ENCODE measurements at places on chromosomes 7 and 10.

- no peak for DNase-seq
Observed at GRCh38 chr10:119768455-119769094, 42.7 kb downstream of the INPP5F start.

DNA sequence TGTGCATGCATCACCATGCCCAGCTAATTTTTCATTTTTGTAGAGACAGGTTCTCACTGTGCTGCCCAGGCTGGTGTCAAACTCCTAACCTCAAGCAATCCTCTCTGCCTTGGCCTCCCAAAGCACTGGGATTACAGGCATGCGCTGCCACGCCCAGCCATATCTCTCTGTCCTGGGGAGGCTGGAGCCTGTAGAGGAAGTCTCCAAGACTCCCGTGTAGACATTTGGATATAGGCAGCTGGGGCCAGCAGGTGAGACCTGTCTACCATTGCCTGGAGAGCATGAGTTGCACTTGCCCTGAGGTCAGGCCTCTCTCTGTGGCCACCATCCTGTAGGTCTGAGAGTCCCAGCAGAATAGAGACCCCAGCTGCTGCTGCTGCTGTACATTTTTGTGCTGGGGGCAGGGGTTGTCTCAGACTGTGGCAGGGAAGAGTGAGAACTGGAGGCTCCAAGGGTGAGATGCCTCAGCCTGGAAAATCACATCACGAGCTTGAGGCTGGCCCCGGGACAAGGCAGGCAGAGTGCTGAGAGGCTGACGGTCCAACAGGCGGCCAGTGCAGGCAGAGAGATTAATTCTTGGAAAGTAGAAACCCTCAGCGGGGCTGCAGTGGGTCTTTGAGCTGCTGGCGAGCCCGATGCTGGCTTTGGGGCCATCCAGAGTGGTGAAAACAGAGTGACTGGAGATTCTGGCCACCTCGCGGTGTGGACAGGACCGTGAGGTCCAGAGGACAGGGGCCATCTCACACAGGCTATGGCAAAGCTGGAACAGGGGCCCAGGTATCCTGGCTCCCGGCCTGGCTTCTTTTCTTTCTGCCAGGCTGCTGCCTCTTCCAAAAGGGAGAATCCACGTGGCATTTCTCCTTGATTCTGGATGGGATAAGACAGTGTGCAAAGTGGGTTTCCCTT is 60.9 kb downstream of the TMEM270 start:
- no peak for DNase-seq

DNA sequence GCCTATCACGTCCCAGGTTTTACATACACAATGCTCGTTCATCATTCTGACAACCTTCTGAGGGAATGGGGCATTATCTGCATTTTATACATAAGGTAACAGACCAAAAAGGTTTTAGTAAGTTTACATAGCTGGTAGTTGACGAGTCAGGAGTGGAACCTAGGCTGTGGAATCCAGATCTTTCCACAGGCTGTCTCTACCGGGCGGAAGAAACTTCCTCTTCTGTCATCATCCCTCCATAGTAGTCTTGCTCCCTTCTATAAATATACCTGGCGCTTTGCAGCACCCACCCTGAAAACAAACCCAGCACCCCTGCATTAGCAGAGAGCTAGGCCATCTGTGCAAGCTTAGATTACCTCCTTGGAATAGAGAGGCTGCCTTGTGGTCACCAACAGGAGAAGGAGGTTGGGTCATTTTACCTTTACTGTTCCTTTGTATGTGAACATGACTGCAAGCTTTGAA is 1.3 kb downstream of the TSPAN13 start:
- DNase-seq, result no peak

DNA sequence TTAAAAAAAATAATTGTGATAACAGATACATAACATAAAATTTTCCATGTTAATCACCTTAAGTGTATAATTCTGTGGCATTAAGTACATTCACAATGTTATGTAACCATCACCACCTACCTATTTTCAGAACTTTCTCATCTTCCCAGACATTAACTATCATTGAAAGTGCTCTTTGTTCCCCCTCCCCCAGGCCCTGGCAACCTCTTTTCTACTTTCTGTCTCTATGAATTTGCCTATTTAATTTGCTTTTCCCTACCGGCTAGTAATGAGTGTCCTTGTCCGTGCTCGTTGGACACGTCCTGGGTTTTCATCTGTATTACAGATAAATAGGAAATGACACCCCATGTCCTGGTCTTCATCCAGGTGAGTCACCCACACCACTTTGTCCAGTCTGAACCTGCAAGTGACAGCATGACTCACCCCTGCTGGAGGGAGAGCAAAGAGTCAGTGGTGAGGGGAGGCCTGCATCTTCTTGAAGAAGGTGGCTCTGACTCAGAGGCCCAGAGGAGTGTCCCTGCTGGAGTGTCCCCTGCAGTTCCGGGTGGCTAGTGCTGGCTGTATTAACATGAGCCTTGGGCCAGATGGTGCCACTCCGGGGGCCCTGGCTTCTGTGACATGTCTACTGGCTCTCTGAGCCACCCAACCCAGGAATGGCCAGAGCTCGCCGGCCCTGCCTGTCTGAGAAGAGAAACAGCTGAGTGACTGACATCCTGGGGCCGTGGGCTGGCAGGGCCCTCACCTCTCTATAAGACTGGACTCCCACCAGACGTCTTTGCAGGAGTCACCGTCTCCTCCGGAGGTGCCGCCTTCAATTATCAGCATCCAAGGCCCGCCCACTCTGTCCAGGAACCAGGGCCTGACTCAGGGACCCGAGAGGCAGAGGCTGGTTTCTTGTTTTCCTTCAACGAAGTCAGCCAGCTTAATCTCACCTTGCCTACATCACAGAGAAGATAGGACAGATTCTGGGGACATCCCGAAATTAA is 503.2 kb upstream of the MKI67 start:
- DNase-seq, result no peak

DNA sequence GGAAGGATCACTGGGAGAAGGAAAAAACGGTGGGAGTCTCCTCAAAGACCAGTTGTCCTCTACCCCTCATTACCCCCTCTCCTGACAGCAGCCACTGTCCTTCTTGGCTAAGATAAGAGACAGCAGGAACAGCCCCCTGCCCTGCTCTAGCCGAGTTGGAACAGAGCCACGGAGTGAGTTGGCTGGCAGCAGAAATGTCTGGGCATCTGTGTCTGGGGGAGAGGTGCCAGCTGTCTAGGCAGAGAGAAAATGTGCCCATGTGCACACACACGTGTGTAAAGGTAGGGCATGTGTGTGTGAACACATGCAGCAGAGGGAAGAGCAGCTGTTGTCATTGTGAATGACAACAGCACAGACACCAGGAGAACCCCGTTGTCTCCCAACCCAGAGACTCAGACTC is 9.4 kb upstream of the HILPDA start:
- no peak for DNase-seq

- no peak for DNase-seq
Observed at GRCh38 chr7:47479821-47480575, 101.9 kb downstream of the TNS3 start.

GRCh38 chr7:27046854-27047549 is 48.8 kb downstream of the HOXA1 start:
- no peak for DNase-seq

GRCh38 chr7:84538268-84538667 is 343.7 kb upstream of the SEMA3A start:
- DNase-seq, result no peak

GRCh38 chr10:54666192-54666591 is 134.8 kb downstream of the PCDH15 start:
- DNase-seq, result no peak

GRCh38 chr7:102978284-102978683 is 65.5 kb downstream of the LRRC17 start:
- DNase-seq, result no peak

DNA sequence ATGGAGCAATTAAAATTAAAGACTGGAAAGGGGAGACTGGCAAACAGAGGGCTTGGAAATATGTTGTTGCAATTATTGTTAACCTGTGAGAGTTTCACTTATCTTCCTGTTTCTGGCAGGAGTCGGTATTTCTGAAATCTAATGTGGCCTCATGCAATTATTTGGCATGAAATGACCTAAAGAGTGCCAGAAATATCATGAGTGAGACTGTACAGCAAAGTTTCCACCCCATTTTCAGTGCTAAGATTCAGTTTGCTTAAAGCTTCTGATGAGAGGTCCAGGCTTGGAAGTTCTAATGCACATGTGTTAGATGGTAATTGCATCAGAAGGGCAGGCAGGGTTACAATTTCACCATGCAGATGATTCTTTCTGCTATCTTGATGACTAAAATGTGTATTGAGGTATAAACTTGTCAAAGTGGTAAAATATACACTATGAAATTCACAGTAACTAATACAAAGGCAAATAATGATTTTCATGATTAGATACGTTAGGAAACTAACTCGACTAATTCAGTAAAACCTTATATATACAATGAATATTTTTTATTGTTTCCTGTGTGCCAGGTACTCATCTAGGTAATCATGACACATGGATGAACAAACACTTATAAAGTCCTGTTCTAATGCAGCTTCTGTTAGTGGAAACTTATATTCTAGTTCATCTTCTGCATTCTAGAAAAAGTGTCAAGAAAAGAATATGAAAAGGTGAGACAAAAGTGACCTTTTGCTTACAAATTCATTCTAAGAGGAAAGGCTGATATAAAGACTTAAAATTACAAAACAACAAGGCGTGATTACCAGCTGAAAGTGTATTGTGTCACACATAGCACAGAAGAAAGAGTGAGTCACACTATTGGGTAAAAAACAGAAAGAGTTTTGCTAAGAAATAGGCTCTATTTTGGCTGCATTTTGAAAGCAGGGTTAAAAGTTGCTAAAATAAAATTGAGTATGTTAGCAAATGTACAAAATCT is 533.4 kb upstream of the SEMA3D start:
- no peak for DNase-seq

DNA sequence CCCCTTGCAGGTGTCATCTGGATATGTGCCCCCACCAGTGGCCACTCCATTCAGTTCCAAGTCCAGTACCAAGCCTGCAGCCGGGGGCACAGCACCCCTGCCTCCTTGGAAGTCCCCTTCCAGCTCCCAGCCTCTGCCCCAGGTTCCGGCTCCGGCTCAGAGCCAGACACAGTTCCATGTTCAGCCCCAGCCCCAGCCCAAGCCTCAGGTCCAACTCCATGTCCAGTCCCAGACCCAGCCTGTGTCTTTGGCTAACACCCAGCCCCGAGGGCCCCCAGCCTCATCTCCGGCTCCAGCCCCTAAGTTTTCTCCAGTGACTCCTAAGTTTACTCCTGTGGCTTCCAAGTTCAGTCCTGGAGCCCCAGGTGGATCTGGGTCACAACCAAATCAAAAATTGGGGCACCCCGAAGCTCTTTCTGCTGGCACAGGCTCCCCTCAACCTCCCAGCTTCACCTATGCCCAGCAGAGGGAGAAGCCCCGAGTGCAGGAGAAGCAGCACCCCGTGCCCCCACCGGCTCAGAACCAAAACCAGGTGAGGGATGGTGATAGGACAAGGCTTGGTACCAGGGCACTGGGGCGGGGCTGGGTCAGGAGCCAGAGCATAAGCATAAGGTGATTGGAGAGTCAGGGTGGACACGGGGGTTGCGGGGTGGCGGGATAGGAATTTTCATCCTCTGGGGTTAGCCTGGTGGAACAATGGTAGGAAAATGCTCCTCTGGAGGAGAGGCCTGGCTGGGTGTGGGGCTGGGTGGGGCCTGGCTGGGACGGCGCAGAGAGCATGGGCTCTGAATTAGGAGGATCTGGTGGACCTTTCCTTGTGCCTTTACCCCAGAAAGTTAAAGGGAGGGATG is 1.9 kb downstream of the ZYX start:
- no peak for DNase-seq

GRCh38 chr7:92665926-92666325 is 75.7 kb upstream of the FAM133B start:
- no peak for DNase-seq

GRCh38 chr10:104424719-104425118 is 71.1 kb downstream of the CFAP58 start:
- no peak for DNase-seq

DNA sequence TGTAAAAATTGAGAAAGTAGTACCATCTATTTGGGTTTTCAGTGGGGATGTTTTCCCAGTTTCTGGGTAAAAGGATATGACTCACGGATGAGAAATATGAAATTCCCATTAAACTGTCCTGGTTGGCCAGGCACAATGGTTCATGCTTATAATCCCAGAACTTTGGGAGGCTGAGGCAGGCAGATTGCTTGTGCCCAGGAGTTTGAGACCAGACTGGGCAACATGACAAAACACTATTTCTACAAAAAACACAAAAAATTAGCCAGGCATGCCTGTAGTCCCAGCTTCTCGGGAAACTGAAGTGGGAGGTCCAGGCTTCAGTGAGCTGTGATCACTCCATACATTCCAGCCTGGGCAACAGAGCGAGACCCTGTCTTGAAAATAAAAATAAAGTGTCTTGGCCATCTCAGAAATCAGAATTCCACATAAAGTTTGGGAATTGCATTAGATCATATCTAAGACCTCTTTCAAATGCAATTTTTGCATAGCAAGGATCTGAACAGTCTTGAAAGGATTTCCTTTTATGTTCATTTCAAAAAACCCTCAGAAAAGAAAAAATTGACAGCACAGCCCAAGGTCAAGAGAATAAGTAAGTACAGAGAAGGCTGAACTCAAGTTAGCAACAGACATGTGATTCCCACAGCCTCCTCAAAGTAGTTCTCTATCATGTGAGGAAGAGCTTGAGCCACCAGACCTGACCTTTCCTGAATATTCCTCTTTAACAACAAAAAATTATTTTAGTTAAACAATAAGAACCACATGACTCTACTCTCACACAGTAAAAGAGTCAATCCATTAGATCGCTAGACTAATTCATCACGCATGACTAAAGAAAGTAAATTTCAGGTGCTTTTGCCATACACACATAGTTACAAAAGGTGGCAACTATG is 141.5 kb upstream of the CAV2 start:
- DNase-seq, result no peak

- no peak for DNase-seq
Observed at GRCh38 chr7:22581099-22581498, 81.1 kb upstream of the STEAP1B start.

DNA sequence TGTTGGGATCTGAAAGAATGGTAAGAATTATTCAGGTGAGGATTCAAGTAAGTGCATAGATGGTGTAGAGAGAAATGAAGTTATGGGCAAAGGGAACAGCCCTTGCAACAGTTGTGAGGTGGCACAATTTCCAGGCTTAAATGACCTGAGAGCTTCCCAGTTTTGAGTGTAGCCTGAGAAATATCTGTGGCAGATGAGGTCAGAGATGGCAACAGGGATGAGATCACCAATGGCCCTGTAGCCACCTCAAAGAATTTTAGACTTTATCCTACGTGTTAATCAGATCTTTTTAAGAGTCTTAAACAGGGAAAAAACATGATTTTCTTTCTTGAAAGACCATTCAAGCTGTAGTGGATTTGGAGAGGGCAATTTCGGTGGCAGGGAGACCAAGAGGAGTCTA is 1.9 kb upstream of the NRF1 start:
- DNase-seq, result no peak

GRCh38 chr7:31500656-31501055 is 13.2 kb upstream of the ITPRID1 start:
- no peak for DNase-seq

DNA sequence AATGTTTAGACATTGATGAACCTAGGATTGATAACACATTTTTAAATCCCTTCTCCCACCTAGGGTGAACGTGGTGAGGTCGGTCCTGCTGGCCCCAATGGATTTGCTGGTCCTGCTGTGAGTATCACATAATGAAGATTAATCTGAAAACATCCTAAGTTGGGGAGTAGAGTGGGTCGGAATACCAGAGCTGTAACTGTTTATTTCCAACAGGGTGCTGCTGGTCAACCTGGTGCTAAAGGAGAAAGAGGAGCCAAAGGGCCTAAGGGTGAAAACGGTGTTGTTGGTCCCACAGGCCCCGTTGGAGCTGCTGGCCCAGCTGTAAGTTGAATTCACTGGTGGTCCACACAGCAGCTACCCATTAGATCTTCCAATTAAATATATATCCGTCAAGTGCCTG is 25.6 kb downstream of the COL1A2 start:
- no peak for DNase-seq

Data from stimulated activated CD4-positive, alpha-beta T cell treated with anti-CD3 and anti-CD28 coated beads, Interleukin-15, amount 100 ng/mL, for 1 hour (primary cell).